Kidney (tissue), 22 donors: ENCODE measurements at places on chromosomes 1 and 21.

DNA sequence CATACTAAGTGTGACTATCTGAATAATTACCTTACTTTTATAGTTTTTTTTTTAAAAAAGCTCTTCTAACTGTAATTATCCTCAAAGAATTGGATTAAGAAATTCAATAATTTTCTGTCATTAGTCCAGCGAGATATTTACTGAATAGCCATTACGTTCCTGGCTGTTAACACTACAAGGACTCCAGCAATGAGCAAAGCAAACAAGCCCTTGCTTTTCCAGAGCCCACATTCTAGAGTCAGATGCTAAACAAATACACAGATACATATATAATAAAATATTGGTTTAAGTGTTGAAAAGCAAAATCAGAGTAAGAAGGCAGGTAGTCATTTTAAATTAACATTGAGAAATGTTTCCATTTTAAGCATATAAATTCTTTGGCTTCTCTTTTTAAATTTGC is 118.4 kb downstream of the ATF6 start:
- no peak for DNase-seq
- H3K4me3 ChIP-seq: no peak overlapping the region
- H3K27ac ChIP-seq: no peak overlapping the region
- no peaks in the 10 kb centered on the region for H3K4me1 ChIP-seq
- peaks cover 2% of the 10 kb centered on the region for H3K36me3 ChIP-seq

- no peak for DNase-seq
- H3K4me1 ChIP-seq: no peaks in the 10 kb centered on the region
- peak overlapping the region; percentile 10 for H3K4me3 ChIP-seq
- H3K27ac ChIP-seq: no peak overlapping the region
Observed at GRCh38 chr21:30408782-30409494, 13.1 kb downstream of the KRTAP13-1 start.

GRCh38 chr1:145828367-145829026 is 4.5 kb downstream of the POLR3C start:
- H3K27ac ChIP-seq: no peak overlapping the region
- peaks cover 6% of the 10 kb centered on the region for H3K4me1 ChIP-seq
- DNase-seq: no peak
- H3K36me3 ChIP-seq: peaks cover 45% of the 10 kb centered on the region
- H3K27me3 ChIP-seq: no peaks in the 10 kb centered on the region
- no peak overlapping the region for H3K4me3 ChIP-seq

DNA sequence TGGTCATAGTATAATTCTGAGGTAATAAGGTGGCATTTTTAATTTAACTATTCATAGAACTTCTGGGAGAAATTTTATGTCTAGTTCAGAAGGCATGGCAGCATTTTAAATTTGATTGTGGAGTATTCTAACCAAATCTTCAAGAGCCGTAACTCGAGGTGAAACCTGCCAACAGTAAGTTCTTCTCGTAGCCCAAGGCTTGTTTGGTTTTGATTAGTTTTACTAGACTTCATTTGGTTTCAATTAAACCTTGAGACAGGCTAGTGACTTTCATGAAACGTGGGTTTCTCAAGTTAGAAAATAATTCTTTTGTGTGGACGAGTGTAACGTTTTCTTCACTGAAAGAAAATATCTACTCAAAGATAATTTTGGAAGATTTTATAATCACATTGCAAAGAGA is 395.5 kb downstream of the USP25 start:
- DNase-seq: no peak
- no peaks in the 10 kb centered on the region for H3K27me3 ChIP-seq
- H3K27ac ChIP-seq: no peak overlapping the region
- no peaks in the 10 kb centered on the region for H3K36me3 ChIP-seq
- H3K4me1 ChIP-seq: peaks cover 2% of the 10 kb centered on the region

GRCh38 chr1:88289401-88290102 is 394.5 kb upstream of the PKN2 start:
- no peak overlapping the region for H3K4me3 ChIP-seq
- H3K27ac ChIP-seq: no peak overlapping the region
- no peaks in the 10 kb centered on the region for H3K27me3 ChIP-seq
- DNase-seq: no peak
- H3K4me1 ChIP-seq: no peaks in the 10 kb centered on the region
